ENCODE measurements at places on chromosomes 12 and 14.

GRCh38 chr12:119115296-119115905, 63.3 kb upstream of the HSPB8 start:
- DNase-seq = peak; percentile 51

- DNase-seq = no peak
Measured at GRCh38 chr14:33432407-33433023, 493.8 kb downstream of the NPAS3 start.

- no peak for DNase-seq
Measured at GRCh38 chr14:66959437-66960050, 229.7 kb upstream of the GARIN2 start.

- DNase-seq = no peak
Measured at GRCh38 chr14:75751296-75751695, 90.2 kb downstream of the TTLL5 start.

- DNase-seq = no peak
Measured at GRCh38 chr14:88849716-88850115, 25.3 kb downstream of the TTC8 start.

DNA sequence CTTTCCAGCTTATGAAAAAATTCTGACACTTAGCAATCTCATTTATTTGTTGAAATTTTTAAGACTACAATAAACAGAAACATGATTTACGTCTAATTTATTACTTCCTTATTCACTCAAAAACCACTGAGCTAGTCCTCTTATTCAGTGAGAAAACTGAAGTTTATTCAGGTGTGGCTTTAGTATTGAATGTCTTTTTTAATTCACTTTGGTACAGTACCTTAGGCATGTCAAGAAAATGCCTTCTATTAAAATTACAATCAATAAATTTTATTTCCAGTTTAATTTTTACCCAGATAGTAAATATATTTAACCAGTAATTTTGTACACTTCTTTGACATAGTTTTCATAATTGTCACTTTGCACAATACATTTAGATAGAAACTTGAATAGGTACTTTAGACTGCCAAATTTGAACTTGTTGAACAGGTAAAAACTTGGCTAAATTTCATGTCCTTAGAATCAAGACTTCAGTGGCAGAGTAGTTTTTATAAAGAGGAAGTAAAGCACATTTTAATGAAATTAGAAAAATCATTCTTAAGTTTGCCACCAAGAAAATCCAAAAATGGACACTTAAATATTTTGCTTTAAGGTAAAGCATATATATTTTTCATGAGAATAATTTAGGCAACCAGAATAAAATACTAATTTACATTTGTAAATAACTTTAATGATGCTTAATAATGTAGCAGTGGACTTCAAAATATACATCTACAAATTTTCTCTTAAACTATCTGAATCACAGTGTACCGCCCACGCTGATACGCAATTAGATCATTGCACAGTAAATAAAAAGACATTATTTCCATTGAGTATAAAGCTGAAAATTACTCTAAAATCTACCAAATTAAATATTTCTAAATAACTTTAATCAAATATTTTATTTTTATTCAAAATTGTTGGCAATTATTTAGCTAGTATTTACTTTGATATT, 159.1 kb downstream of the RASSF9 start:
- DNase-seq = no peak

Measured in heart right ventricle (tissue), 16 donors.